Endothelial cell of umbilical vein (primary cell): ENCODE measurements at places on chromosomes 11 and 22. TPM values are rescaled to one million over a fixed set of nuclear protein-coding genes. Genes with fewer than 3 reads are reported as not detected.

Gene C11orf87
- not detected in 2 replicates for polyA plus RNA-seq

Gene IFTAP
- 12.9 and 15.8 TPM in 2 replicates for polyA plus RNA-seq

- no peak for DNase-seq
- no peaks in the 10 kb centered on the region for H3K27me3 ChIP-seq
- H3K27ac ChIP-seq, result no peak overlapping the region
- peaks cover 12% of the 10 kb centered on the region for H3K4me1 ChIP-seq
- H3K4me3 ChIP-seq, result no peak overlapping the region
Observed at GRCh38 chr11:76674517-76675400, 4.2 kb upstream of the LRRC32 start.

Gene MAPK8IP2
- 0.18 and 0.21 TPM in 2 replicates for polyA plus RNA-seq

GRCh38 chr11:113876798-113877669 is 1.7 kb upstream of the USP28 start:
- DNase-seq, result no peak
- H3K4me3 ChIP-seq, result no peak overlapping the region
- peaks cover 24% of the 10 kb centered on the region for H3K4me1 ChIP-seq
- H3K27me3 ChIP-seq, result no peaks in the 10 kb centered on the region

- H3K4me1 ChIP-seq, result peaks cover 21% of the 10 kb centered on the region
- H3K4me3 ChIP-seq, result peak overlapping the region; percentile 55
- H3K27me3 ChIP-seq, result no peaks in the 10 kb centered on the region
- H3K36me3 ChIP-seq, result no peaks in the 10 kb centered on the region
- no peak overlapping the region for H3K27ac ChIP-seq
Observed at GRCh38 chr11:110711448-110711775, 825 bp downstream of the ARHGAP20 start.

Gene CD3D
- not detected in 2 replicates for polyA plus RNA-seq

Gene MYO7A
- 1.1 and 1.3 TPM in 2 replicates for polyA plus RNA-seq

DNA sequence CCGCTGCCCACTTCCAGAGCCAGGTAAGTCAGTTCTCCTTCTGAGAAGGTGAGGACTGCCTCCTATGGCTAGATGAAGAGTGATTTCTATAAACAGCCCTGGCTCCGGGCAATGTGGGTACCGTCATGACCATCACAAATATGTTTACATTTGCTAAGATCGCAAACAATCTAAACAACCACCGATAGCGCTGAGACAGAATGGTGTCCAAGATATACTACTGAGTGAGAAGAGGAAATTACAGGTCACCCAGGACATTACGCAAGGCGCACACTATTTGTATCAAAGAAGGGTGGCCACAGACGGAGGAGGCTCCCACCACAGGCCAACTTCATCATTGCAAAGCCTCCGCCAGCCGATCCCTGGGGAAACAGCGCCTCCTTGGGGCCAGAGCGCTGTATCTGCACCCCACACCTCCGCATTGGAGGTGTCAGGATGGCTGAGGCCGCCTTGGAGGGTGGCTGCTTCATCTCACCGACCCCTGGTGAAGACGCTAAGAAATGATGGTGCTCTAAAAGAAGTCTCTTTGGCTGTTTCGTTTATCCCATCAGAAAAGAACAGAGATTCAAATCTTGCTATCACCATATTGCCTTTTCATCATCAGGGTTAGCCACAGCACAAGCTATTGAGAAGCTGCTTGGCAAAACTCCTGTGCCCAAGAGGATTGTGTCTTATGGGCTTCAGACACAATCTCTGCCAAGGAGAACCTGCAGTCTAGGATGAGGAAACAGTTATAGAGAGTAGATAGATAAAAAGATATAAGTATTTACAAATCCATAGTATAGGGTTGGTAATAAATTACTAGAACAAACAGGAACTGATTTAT is 12.3 kb upstream of the ASRGL1 start:
- H3K4me1 ChIP-seq, result no peaks in the 10 kb centered on the region
- H3K36me3 ChIP-seq, result no peaks in the 10 kb centered on the region
- H3K27ac ChIP-seq, result no peak overlapping the region

DNA sequence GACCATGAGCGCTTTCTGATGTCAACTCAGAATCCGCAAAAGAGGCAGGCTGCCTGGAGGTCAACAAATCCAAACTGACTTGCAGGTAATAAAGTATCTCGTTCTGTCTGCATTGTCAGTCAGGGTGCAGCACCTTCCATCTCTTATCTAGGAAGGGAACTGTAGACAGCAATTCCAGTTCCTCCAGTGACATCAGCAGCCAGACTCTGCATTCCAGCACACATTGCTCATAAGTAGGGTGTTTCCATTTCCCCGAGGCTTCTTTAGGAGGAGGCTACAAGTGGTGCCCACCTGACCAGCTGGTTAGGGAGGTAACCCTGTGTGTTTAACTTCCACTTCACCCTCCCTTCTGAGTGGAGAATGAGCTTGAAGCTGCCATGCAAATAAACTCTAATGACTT is 53.3 kb downstream of the NTM start:
- no peak for DNase-seq
- H3K4me1 ChIP-seq, result no peaks in the 10 kb centered on the region
- no peak overlapping the region for H3K4me3 ChIP-seq
- H3K27me3 ChIP-seq, result no peaks in the 10 kb centered on the region
- no peak overlapping the region for H3K27ac ChIP-seq

DNA sequence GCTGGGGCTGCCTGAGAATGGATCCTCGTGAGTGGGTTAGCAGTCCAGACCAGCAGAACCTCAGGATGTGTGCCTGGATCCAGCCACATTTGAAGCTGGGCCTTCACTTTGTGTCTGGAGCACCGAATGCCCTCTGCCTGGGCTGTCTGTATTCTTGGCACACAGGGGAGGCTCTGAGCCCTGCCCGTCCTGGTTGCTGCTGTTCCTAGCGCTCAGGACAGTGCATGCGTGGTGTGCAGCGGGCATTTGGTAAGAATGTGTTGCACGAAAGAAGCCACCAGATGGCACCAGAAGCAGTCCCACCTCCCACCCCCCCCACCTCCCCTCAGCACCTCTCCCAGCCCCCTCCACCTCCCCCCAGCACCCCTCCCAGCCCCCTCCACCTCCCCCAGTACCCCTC is 4.1 kb upstream of the MAPK11 start:
- H3K27ac ChIP-seq, result no peak overlapping the region
- peak; percentile 30 for DNase-seq
- no peak overlapping the region for H3K4me3 ChIP-seq
- H3K36me3 ChIP-seq, result peaks cover 17% of the 10 kb centered on the region
- no peaks in the 10 kb centered on the region for H3K27me3 ChIP-seq

- peak; percentile 20 for DNase-seq
- H3K36me3 ChIP-seq, result no peaks in the 10 kb centered on the region
- H3K4me3 ChIP-seq, result peak within 1 kb of the TSS; percentile 72
- H3K27me3 ChIP-seq, result no peaks in the 10 kb centered on the region
- peaks cover 6% of the 10 kb centered on the region for H3K4me1 ChIP-seq
Observed at GRCh38 chr11:22192642-22193347, at the start of gene ANO5. Gene ANO5 (plus strand): TSS chr11:22193085. CDS start chr11:22193493, 408 bp downstream.

Gene SAA1
- polyA plus RNA-seq, result not detected in 2 replicates

GRCh38 chr11:115996808-115997188 is 492.6 kb upstream of the CADM1 start:
- DNase-seq, result no peak
- no peak overlapping the region for H3K27ac ChIP-seq
- no peak overlapping the region for H3K4me3 ChIP-seq
- H3K36me3 ChIP-seq, result no peaks in the 10 kb centered on the region
- no peaks in the 10 kb centered on the region for H3K4me1 ChIP-seq

- H3K27ac ChIP-seq, result no peak overlapping the region
- no peaks in the 10 kb centered on the region for H3K27me3 ChIP-seq
- H3K4me1 ChIP-seq, result no peaks in the 10 kb centered on the region
- no peak overlapping the region for H3K4me3 ChIP-seq
- DNase-seq, result no peak
- H3K36me3 ChIP-seq, result no peaks in the 10 kb centered on the region
Observed at GRCh38 chr11:7489376-7489775, 4.1 kb downstream of the OLFML1 start.

- no peaks in the 10 kb centered on the region for H3K4me1 ChIP-seq
- H3K27ac ChIP-seq, result no peak overlapping the region
- no peak overlapping the region for H3K4me3 ChIP-seq
Observed at GRCh38 chr11:22536071-22536470, 89.6 kb downstream of the FANCF start.

DNA sequence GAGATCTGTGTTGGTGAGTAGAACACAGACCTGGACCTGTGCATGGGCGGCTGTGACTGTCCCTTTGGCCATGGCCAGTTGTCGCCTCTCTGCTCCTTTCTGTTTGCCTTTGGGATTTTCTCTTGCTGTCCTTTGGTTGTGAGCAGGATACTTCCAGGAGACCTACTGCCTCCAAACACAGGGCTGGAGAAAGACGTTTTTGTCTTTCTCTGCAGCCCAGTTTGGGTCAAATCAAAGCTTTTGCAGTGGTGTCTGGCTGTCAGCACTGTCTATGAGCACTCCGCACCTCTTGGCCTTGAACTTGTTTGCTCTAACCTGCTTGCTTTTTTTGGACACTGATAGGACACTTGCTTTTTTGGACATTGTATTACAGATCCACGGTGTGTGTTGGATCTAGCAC is 108.9 kb upstream of the SORL1-AS1 start:
- H3K27ac ChIP-seq, result no peak overlapping the region
- no peaks in the 10 kb centered on the region for H3K4me1 ChIP-seq
- H3K27me3 ChIP-seq, result no peaks in the 10 kb centered on the region
- H3K36me3 ChIP-seq, result no peaks in the 10 kb centered on the region
- no peak for DNase-seq
- H3K4me3 ChIP-seq, result no peak overlapping the region

DNA sequence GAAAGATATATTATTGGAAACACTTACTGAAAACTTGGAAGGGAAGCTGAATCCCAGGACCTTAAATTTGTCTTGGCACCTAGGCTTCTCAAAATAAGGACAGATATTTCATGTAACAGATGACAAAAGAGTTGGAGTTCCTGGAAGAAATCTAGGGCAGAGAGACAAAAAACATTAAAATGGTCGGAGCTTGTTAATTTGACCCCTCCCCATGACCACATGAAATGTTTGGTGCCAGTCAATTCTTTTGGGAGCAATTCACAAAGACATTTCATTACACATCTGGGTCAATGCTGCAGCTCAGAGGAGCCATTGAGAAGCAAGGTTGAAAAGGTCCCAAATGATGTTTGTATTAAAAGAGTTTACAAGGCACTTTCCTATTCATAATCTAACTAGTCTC is 162.0 kb upstream of the GUCY1A2 start:
- no peak overlapping the region for H3K4me3 ChIP-seq
- H3K4me1 ChIP-seq, result no peaks in the 10 kb centered on the region
- H3K27ac ChIP-seq, result no peak overlapping the region
- H3K27me3 ChIP-seq, result no peaks in the 10 kb centered on the region

Gene CD248
- 0.03 and 0.10 TPM in 2 replicates for polyA plus RNA-seq
